Activated T-cell treated with anti-CD3 and anti-CD28 coated beads, Interleukin-2, amount 50 U/mL, for 48 hours (primary cell): ENCODE measurements at places on chromosomes 16 and 17.

DNA sequence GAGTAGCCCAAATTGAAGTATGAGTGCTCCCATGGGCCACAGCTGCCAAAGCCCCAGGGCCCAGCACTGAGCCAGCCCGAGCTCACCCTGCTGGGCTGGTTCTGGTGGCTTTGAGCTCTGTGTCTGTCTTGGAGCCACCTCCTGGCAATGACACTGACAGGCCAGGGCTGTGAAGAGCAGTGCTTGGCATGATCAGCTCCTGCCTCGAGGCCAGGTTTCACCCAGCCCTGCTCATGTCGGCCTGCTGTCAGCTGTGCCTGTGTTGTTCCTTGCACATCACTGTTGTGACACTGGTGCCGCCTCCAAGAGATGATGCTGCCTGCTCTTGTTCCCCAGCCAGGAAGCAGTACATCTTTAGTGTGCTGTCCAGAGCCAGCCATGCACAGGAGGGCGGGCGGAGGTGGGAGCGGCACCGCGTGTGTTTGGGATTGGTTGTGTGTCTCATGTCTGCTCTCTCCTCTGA, 26.0 kb downstream of the PLD6 start:
- peak; percentile 40 for DNase-seq

DNA sequence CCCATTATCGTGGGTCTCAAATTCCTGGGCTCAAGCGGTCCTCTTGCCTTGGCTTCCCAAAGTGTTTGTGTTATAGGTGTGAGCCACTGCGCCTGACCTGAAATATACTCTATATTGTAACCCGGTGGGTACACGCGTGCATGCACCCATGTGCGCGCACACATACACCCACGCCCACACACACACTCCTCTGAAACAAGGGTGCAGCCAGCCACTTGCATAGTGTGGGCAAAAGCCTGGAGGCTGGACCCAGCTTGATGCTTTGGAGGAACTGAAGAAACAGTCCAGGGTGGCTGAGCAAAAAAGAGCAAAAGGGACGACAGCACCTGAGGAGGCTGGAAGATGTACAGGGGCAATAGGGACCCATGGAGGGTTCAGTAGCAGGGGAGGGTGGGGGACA, 29.9 kb downstream of the NAGPA start:
- DNase-seq, result no peak

GRCh38 chr16:57563761-57564160, 21.3 kb downstream of the ADGRG5 start:
- DNase-seq, result no peak

- no peak for DNase-seq
Observed at GRCh38 chr17:6554342-6554741, 2.0 kb downstream of the PITPNM3 start.

- no peak for DNase-seq
Observed at GRCh38 chr17:3921006-3921405, 4.7 kb upstream of the P2RX1 start.

GRCh38 chr17:9557161-9557755, 18.4 kb downstream of the STX8 start:
- no peak for DNase-seq

DNA sequence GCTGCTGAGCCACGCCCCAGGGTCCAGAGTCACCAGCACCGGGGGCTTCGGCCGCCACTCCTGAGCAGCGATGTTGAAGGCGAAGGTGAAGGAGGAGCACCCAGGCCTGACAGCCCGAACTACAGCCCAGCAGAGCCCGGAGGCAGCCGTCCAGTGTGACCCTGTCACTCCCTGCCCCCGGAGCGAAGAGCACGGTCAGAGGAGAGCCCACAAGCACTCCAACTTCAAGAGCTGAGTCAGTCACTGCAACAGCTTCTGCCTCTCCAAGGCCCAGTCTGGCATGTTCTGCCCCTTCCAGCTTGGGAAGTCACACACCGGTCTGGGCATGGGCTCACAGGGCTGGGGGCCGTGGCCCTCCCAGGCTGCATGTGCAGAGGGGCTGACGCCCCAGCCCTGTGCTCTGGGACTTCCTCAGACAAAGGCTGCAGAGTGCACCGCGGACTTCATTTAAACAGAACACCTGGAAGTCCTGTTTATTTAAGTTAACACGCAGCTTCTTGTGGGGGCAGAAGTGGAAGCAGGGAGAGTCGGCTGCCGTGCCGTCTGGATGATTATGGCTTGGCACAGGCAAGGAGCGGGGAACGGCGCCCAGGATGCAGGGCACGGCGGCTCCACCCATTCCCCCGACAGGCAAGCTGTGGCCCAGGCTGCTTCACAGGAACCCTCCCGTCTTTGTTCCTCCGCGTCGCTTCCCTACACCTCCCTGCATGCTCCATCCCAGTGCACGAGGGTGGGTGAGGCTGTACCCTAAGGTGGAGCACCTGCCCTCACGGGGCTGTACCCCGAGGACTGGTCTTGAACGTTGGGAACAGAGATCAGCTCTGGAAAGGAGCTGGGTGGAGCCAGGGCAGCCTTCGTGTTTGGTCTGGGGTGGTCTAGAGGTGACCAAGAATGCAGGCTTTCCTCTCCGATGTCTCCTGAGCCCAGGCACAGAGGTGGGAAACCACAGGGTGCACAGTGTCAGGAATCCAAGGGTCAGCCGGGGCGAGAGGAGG, 68.9 kb upstream of the METRNL start:
- DNase-seq, result no peak

DNA sequence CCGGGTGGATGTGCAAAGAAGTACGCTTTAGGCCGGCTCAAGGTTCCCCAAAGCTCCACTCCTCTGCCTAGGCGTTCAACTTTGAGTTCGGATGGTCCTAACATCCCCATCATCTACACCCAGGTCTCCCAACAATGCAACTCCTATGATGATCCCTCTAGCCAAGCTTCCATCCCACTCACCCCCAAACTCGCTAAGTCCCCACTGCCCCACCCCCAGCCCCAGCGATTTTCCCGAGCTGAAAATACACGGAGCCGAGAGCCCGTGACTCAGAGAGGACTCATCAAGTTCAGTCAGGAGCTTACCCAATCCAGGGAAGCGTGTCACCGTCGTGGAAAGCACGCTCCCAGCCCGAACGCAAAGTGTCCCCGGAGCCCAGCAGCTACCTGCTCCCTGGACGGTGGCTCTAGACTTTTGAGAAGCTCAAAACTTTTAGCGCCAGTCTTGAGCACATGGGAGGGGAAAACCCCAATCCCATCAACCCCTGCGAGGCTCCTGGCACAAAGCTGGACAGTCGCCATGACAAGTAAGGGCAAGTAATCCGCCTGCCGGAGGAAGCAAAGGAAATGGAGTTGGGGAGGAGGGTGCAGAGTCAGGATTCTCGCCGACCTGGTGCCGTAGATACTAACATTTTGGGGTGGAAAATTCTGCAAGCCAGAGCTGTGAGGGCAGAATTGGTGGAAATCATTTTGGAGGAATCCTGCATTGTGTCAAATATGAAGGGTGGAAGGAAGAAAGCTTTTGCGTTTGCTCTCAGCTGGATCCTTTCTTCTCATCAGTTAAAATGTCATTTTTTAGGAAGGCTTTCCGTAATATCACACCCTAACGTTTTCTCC, at the start of gene TP53:
Gene TP53, minus strand, starts transcription at position 419 of the 836 bp plus-strand sequence. CDS start 10,896 bp downstream, outside the sequence.
- peak; percentile 91 for DNase-seq

DNA sequence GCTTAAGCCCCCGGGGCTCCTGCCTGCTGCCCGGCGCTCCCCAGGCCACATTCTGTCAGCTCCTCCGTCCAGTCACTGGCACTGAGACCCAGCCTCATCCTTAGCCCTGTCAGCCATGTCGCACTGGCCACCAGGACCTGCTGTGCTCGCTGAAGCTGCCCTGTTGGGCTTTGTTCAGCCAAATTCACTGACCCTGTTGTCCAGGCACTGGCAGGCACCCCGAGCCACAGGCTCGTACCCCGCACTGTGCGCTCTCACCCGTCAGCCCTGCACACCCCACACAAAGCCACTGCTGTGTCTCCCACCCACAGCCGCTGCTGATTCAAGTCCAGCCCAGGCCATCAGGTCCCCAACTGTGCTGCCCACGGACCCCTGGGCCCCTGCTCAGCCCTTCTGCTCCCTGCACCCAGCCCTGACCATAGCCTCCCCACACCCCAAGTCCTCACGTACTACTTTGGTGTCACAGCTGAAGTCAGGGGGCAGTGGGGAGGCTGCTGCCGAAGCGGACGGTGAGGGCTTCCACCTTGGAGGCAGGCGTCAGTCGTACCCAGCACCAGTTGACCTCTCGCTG, 131.5 kb upstream of the CHMP6 start:
- no peak for DNase-seq

GRCh38 chr16:81554979-81555378, 110.4 kb downstream of the CMIP start:
- DNase-seq, result no peak

GRCh38 chr17:64779376-64780095, 117.4 kb upstream of the SMURF2 start:
- DNase-seq, result peak; percentile 21

GRCh38 chr17:75468291-75468754, 11.9 kb downstream of the TMEM94 start:
- no peak for DNase-seq

- no peak for DNase-seq
Observed at GRCh38 chr17:82348866-82349265, 10.2 kb upstream of the TEX19 start.

GRCh38 chr17:44541884-44542581, 15.3 kb upstream of the FZD2 start:
- DNase-seq, result no peak

DNA sequence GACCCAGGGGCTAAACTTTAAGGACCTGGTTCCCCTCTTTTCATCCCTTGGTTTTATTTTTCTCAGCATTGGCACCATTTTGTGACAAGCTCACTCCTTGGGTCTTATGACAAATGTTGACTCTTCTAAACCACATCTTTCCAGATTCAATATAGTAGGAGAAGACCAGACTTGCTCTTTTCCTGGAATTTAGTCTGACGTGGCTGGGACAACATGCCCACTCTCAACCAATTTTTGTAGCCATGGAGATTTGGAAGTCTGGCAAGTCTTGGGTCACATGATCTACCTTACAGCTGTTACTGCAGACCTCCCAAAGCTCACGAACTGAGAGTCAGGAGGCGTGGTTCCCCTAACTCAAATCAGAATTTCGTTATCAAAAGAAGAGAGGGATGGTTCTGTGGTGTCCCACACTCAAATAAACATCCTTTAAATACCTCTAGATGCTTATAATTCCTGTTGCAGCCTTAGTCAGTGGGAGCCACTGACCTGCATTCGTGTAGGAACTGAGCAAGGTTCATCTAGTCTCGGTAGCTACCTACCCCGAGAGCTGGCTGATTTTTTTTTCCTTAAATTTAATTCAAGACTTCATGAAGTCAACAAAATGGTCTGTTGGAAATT, 683.5 kb downstream of the MAF start:
- no peak for DNase-seq

GRCh38 chr17:6303664-6304063, 131.3 kb downstream of the AIPL1 start:
- DNase-seq, result peak; percentile 25

DNA sequence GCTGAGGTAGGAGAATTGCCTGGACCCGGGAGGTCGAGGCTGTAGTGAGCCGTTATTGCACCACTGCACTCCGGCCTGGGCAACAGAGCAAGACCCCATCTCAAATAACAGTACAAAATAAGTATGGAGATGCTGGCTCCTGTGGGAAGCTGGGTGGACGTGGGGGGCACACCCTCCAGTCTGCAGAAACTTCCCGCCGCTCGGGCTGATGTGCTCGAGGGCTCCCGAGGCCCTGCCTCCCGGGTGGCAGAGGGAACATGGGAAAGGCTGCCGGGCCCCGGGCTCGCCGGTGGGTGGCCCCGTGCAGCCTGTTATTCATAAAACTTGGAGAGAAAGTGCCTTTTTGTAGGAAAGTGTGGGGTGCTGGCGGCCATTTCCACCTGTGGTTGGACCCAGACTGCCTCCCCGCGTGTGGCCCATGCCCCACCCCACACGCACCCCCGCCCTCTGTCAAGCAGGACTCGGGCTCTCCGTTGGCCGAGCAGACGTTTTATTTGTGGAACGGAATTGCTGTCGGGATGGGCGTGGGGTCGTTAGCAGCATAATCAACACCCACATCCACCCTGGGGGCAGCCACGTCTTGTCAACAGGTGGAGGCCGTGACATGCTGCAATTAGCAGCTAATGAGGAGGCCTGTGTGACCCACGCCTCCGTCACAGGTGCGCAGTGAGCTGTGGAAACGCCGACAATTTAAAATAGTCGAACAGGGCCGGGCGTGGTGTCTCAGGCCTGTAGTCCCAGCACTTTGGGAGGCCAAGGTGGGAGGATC, 7.4 kb upstream of the CIAO3 start:
- no peak for DNase-seq

- no peak for DNase-seq
Observed at GRCh38 chr17:74172700-74173099, 30.8 kb upstream of the RPL38 start.

DNA sequence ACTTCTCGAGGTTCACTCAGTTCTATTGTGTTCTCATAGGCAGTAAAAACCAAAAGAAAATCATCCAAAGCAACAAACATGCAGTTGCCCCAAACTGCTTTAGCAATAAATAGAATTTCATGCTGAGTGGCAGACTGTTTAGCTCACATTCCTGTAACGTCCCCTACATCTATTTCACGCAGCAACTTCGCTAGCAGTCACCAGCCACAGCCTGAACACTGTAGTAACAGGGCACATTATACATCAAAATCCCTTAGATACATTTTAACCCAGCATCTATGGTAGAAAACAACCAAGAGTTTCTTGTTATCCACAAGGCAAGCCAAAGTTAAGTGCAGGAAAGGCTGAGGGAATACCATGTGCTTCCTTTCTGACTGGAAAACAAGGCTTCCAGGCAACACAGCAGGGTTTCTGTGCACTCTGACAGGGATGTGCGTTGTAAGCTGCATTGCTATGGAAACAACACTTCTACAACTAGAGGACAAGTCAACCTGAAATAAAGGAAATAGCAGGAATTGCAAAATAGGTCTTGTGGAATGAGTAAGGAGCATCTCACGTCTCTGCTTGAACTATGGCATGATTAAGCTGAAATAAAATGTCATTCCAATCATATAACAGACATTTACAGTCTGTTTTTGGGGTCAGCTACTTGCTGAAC, 55.4 kb downstream of the CFDP1 start:
- DNase-seq, result no peak

DNA sequence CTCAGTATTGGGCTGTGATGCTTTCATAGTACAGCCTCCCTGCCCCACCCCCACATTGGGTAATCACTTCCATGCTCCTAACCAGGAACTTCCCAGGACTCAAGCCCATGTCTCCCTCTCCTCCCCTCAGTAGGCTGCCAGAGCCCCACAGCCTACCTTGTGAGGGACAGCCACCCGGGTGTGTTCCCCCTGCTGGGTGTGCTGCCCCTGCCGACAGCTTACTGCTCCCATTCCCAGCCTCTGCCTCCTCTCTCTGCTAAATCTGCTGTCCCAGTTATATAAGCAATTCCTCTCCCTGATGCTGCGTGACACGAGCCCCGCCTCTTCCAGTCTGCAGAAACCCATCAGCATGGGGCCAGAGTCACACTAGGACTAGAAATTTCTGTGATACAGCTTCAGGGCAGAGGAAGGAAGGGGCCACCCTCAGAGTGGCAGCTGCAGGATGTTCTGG, at the start of gene RSKR:
Gene RSKR, minus strand, starts transcription at position 255 of the 451 bp plus-strand sequence. Its CDS starts 24 bp downstream, at position 231.
- DNase-seq, result no peak

DNA sequence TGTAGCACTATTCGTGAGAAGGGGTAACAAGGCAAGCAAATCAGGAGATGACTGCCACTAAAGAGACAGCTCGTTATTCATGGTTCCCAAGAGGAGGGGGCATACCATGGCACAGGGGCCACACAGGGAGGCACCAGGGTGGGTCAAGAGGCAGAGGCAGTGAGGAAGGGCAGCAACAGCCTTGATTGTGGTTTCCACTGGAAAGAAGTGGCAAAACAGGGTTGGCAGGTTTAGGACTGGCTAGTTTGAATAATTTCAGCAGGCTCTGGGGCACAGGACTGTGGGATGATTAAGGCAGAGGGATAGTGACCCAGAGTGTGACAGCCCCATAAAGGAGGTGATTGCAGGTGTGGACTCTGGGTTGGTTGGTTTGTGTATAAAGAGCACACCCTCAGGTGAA, 188.9 kb downstream of the CBLN1 start:
- DNase-seq, result no peak

- DNase-seq, result no peak
Observed at GRCh38 chr16:88977018-88977811, at the start of gene CBFA2T3. Gene CBFA2T3, minus strand, starts transcription at chr16:88977207. Its CDS starts 400 bp downstream, at chr16:88976807.
